Activated T-cell treated with anti-CD3 and anti-CD28 coated beads for 24 hours (primary cell): ENCODE measurements at places on chromosomes 7 and 10.

- no peak for DNase-seq
Measured at GRCh38 chr7:151664268-151664667, 144.6 kb upstream of the RHEB start.

- DNase-seq, result no peak
Measured at GRCh38 chr10:19812976-19813375, 3.3 kb upstream of the PLXDC2 start.

DNA sequence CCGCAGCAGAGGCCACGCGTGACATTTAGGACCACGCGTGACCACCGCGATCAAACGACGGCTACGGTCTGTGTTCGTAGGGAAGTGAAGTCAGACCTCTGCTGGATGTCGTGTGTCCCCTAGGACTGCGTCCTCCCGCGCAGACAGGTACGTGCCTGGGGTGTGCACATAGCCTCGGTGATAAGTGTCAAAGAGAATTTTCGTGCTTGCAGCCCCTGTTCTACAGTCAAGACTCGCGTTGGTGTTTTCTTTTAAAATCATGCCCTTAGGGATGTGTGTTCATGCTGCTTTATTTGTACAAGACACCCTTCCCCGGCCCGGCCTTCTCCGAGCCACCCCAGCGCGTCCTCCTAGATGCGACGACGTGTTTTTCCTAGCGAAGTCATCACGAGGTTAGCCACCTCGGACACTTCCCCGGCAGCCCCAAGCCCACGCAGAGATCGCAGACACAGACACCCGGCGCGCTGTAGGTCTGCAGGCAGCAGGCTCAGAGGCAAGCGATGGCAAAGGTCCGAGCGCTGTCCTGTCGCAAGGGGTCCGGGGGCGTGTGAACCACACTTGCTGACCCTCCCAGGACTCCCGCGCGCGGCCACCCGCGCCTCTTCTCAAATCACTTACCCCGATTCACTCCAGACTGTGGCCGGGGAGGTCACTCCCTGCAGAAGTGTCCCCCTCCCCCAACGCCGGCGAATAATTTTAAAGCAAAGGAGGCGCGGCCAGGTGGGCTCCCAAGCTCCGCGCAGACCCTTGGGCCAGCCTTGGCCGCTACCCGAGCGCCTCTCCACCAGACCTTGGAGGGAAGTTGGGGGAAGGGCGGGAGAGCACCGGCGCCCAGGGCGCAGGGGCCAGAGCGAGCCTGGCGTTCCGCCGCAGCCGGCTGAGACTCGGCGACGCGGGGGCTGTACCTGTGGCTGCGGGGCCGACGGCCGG is 552 bp downstream of the MKX start:
- no peak for DNase-seq

DNA sequence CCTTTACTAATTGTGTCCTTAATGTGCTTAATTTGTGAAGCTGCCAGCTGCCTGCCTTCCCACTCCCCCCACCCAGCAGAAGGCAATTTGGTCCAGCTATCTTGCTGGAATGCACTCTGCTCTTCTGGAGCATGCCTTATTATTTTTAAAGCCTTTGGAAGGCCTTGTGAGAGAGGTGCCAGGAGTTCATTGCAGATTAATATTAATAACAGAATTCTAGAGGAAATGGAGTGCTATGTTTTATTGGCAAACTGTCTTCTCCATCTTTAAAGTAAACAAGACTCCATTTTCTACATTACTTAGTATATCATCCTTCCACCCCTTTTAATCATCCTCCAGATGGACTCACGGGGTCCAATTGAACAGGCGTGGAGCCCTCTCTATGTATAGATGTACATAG is 50.8 kb upstream of the ZNF32 start:
- DNase-seq, result no peak

DNA sequence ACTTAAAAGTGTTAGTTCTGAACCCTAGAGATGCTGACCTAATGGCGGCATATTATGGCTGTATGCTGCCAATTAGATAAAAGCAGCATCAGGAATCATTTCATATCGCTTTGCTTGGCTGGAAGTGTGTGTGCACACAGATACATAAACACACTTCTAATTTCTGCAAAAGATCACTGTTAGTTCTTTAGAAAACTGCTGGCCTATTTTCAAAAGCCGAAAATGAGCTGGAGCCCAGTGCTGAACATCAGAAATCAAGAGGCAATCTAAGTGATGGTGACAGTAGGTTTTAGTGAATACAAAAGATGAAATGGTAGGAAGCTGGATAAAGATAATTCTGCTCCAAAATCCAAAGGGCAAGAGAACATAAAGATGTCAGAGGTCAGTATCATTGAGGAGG is 745.8 kb upstream of the LRRTM3 start:
- no peak for DNase-seq

DNA sequence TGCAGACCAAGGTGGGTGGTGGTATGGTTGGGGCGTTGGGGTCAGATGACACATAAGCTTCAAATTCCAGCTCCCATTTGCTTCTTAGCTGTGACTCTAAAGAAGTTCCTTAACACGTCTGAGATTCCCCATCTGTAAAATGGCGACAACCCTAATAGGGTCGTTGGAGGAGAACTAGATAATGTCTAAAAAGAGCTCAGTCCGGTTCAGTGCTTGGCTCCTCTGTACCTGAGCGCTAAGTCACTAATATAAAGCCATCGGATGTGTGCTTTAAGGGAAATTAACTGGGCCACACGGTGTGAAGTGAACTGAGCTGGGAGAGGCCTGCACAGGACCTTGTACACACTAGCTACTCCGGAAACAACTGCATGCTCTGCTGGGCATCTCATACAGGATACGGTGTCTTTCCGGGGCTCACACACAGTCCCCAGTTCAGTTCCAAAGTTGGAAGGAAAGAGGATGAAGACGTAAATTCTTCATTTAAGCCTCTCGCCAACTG is 476 bp upstream of the ZFYVE27 start:
- DNase-seq, result no peak
